ENCODE measurements at places on chromosomes 6 and 20.
A peak's percentile ranks its signal among the peaks of the same experiment; 100 is the strongest.

GRCh38 chr6:169160091-169160854 is 93.4 kb downstream of the THBS2 start:
- DNase-seq: no peak

DNA sequence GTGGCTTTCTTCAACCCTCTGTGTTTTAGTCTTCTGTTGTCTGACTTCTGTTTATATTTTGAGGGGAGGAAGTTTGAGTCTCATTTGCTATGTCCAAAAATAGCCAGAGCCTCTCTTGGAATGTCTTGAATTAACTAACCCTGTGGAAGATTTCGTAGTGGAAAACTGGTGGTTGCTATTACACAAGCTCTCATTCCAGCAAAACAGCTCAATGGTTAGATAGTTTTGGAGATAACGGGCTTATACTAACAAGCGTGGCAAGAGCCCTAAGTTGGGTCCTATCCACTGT is 1.6 kb downstream of the CCN2 start:
- DNase-seq: no peak

- DNase-seq: no peak
Observed at GRCh38 chr20:44460795-44461141, 14.9 kb upstream of the TTPAL start.

GRCh38 chr6:154341871-154342270 is 14.7 kb downstream of the IPCEF1 start:
- DNase-seq: no peak

DNA sequence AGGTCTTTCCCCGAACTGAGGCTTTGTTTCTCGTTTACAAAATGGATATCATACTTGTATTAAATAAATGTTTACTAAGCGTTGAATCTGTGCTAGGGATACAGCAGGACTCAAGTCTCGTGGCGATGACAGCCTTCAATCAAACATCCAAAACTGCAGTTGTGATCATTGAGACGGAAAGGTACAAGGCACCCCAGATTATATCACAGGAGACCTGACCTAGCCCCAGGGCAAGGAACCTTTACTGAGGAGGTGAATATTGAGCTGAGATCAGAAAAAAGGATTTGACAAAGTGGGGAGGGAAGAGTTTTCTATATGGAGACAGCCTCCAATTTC is 476 bp downstream of the AAR2 start:
- DNase-seq: no peak

DNA sequence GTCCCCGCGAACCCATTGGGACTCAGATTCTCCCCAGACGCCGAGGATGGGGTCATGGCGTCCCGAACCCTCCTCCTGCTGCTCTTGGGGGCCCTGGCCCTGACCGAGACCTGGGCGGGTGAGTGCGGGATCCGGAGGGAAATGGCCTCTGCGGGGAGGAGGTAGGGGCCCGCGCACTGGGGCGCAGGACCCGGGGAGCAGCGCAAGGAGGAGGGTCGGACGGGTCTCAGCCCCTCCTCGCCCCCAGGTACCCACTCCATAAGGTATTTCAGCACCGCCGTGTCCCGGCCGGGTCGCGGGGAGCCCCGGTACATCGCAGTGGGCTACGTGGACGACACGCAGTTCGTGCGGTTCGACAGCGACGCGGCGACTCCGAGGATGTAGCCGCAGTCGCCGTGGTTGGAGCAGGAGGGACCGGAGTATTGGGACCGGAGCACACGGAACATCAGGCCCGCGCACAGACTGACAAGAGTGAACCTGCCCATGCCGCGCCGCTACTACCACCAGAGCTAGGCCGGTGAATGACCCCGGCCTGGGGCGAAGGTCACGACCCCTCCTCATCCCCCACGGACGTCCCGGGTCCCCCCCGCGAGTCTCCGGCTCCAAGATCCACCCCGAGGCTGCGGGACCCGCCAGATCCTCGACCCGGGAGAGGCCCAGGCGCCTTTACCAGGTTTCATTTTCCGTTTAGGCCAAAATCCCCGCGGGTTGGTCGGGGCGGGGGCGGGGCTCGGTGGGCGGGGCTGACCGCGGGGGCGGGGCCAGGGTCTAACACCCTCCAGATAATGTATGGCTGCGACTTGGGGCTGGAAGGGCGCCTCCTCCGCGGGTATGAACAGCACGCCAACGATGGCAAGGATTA is 15.7 kb upstream of the HLA-A start:
- DNase-seq: no peak

GRCh38 chr20:52869698-52870501 is 102.3 kb upstream of the TSHZ2 start:
- DNase-seq: no peak

- DNase-seq: no peak
Observed at GRCh38 chr6:136562211-136562610, 12.0 kb upstream of the MAP7 start.

GRCh38 chr20:36092398-36093024 is 62.0 kb upstream of the EPB41L1 start:
- DNase-seq: no peak

DNA sequence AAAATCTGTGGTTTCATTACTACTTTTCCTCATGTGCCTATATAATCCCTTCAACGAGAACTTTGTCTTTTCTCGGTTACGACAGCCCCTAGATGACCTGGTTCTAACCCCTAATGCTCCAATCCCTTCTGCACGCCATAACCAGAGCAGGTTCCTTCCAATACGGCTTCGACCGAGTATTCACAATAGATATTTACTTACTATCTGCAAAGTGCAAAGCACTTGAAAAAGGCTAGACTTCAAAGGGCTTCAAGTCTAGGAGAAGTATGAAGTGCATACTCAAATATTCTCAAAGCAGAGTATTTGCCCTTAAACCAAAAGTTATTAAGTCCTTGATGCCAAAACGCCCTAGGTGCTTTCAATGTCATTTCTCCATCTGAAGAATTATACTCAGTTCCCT is 63.4 kb upstream of the NHSL1 start:
- no peak for DNase-seq

DNA sequence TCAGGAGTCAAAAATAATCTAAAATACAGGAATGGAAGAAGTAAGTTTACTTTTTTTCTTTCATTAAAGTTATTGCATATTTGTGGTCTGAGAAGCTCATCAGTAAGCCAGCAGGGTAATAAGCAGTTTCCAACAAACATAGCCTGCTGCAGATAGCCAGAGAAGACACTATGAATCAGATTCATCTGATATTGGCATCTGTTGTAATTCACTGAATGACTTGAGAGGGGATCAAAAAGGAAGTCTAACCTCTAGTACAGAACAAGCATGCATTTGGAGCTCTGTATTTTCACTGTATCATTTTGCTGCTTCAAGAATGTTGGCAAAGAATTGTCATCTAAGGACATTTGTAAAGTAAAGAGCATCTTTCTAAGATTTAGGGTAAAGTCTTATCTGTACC is 53.8 kb upstream of the UFL1 start:
- no peak for DNase-seq

DNA sequence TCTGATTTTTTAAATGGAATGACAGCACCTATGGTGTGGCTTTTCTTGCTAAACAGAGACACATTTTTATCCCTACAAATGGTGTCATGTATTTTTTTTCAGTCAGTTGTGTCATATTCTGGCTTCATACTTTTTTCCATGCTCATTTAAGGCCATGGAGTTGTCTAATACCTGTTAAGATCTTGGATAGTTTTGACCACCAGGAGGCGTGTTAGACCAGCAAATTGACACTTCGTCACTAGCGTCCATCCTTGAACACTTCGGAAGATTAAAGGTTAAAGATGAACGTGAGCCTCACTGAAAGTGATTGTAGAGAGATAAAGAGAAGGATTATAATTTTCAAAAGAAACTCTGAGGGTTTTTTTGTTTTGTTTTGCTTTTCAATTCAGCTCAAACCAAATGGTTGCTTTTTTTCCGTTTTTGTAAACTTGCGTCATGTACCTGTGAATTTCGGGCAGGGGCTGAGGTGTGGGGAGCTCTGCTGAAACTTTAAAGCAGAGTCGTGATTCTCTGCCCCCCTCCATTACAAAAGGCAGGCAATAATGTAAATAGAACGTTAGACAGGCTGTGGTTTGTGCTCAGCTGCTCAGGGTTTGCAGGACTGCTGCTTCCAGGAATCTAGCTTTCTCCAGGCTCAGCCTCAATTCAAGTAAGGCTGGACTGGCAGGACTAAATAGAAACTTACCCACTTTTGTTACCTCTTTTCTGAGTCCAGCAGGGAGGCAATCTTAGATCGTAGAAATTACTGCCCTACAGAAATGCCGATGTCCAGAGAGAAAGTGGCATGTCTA is 245.1 kb downstream of the FOXA2 start:
- DNase-seq: peak; percentile 12

DNA sequence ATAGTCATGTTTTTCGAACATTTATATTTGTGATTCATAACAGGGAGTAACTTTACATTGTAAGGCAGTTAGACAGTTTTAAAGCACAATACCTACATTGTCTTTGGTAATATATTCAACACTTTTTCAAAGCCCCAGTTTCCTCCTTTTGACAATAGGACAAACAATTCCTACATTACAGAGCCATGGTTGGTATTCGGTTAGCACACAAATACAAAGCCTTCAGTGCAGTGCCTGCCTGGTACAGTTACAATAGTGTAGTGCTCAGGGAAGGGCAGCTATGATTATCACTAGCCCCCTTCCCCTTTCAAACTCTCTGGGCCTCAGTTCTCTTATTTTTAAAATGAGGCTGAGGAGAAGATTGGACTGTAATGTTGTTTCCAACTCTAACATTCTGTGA is 207.8 kb downstream of the TPBG start:
- DNase-seq: no peak

GRCh38 chr20:44834693-44835092 is 24.3 kb upstream of the RIMS4 start:
- no peak for DNase-seq
